ENCODE measurements at places on chromosomes 3 and 15.

DNA sequence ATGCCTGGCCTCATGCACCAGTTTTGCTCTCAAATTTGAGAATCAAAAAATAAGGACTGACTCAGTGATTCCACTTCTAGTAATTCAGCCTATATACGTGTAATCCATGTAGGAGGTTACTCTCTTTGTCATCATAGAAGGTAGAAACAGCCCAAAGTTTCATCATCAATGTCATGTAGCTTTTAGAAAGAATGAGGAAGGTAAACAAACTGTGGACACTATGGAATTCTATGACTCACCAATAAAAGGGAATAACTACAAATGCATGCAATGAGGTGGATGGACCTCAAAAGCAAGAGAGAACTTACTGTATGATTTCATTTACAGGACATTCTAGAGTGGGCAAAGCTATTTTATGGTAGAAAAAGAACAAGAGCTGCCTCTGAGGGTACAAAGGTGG is 93.2 kb upstream of the LRIG1 start:
- DNase-seq, result peak; percentile 90

DNA sequence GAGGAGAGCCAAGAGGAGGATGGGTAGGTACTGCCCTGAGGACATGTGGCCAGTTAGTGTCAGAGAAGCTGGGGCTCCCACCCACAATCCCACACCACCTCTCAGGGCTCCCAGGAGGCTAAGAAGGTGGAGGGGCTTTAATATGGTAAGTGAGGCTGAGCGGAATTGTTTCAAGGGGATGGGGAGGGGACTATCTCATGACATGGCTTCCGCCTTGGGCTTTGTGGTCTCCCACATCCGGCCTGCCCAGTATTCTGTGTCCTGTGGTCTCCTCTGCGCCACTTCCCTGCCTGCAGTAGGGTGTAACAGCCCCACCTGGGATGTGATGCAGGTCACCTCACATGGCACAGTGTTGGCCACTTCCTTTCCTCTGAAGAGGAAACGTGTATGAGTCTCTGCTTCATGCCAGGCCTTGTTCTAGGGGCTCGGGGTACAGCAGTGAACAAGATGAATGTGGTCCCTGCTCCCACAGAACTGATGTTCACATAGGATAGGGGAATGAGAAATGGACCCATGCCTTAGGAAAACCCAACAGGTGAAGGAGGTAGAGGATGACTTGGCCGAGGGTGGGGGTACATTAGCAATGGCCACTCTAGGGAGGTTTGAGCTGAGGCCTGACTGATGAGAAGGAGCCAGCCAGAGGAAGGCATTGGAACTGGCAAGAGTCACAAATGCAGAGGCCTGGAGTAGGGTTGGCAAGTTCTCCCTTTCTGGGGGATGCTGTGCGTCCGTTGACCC is 3.2 kb downstream of the NEIL1 start:
- DNase-seq, result no peak

GRCh38 chr3:156158656-156159295 is 38.4 kb downstream of the KCNAB1 start:
- no peak for DNase-seq

DNA sequence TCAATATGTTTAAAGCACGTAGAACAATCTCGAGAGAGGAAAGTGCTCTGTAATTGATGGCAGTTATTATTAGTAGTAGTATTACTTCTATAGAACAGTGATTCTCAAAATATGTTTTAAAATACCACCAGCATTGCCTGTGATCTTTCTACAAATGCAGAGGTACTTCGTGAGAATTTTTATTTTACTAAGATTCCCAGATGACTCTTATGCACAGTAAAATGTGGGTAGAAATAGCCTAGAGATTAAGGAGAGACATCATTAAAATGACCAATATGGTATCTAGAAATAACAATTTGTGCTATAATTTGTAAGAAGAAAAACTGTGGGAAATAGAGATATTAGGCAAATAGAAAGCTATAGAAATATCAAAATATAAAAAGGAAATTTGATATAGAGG is 157.9 kb downstream of the SUCNR1 start:
- no peak for DNase-seq

DNA sequence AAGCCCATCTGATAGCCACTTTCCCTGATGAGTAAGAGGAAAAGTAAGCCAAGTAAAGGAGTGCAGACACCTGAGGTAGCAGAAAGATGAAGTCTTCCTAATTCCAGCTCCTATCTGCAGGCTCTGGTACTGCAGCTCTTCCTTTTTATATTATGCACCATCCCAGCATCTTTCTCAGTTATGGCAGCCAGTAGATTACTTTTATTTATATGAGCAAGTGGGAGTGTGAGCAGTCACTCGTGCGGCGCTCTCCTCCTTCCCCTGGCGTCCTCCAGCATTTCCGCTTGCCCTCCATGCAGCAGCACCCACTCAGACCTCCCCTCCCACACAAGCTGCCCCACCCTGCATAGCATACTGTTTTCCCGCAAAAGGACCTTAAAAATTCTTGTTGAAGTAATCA is 465.9 kb upstream of the DPPA4 start:
- DNase-seq, result no peak

- peak; percentile 60 for DNase-seq
These were observed 25.0 kb downstream of the CTNNB1 start for GRCh38 chr3:41224120-41224806.

- no peak for DNase-seq
These were observed 800.6 kb upstream of the LMCD1 start for GRCh38 chr3:7700977-7701376.

GRCh38 chr3:38805765-38806386 is 10.1 kb downstream of the SCN10A start:
- peak; percentile 61 for DNase-seq

- DNase-seq, result no peak
These were observed 4.6 kb upstream of the SKIL start for GRCh38 chr3:170352936-170353335.

- no peak for DNase-seq
These were observed 50.3 kb downstream of the HERC1 start for GRCh38 chr15:63783441-63783840.

DNA sequence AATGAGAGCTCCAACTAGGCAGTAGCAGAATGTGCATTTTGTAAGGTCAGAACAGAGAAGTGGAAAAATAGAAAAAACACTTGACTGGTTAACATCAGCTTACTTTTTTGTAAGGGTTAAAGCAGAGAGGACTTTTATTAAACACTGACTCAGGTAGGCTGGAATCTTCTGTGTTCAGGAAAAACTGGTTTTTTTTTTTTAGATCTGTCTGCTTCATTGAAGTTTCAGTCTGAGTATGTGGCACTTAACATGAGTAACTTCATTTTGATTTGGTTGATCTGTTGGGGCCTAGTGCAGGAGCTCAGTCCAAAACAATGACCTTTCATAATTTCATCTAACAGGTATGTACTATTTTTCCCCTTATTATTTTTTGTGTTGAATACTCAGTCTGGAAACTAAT is 141.1 kb downstream of the DOCK3 start:
- no peak for DNase-seq

- peak; percentile 65 for DNase-seq
These were observed 3.3 kb downstream of the TUBGCP5 start for GRCh38 chr15:23035964-23036566.

DNA sequence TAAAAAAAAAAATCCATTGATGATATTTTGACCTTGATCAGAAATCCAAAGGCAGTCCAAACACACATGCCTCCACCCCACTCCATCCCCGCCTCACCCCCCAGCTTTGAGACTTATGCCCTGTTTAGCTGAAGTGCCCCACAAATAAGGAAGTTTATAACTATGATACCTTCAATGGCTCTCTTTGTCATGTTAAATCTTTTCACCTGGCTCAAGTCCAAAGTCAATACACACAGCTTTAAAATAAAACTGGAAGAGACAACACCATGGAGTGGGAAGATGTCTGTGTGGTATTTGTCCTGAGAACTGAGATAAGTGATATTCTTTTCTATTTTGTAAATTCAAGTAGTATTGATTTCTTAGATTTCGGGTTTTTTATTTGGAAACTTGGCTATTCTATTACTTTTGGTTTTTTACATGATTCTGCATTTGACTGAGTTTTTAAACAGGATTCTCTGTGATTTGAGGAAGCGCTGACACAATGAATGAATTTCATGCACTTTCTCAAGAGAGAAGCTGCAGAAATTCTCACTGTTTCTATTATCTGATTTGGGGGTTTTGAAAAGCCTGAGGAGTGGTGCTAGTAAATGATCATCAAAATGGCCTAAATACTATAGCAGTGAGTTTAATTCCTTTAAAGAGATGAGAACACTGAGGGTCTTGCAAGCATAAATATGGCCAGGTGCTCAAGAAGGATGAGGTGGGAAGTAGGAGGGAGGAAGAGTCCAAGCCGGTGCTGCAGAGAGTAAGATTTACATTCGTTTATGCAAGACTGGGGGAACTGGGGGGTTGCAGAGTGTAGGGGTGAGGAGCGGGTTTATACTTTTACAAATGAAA is 5.2 kb downstream of the FOXB1 start:
- no peak for DNase-seq

DNA sequence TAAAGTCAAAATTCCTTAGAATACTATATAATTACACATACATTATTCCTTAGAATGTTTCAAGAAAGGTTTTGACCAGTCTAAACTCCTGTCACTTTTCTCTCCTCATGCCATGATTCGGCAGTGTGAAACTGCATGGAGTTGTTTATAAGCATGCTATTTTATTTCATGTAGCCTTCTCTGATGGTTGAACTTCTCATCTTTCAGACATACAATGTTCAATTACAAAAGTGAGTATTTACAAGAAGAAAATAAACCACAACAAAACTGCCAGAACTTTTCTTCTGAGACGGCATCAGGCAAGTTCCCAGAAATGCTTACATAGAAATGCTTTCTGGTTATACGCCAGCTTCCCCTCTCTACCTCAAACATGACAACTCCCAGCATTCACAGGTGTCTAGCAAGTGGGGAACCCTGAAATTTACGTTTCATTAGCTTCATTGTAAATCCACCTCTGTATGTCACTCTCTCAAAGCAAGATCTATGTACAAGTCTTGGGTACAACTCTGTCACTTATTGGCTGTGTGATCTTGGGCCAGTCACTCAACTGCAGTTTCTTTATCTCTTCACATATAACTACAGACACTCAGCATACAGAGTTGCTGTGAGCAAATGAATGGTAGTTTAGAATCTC is 42.7 kb downstream of the HDGFL3 start:
- DNase-seq, result no peak

- peak; percentile 89 for DNase-seq
These were observed 38.0 kb downstream of the SRPRB start for GRCh38 chr3:133843634-133844033.

- peak; percentile 57 for DNase-seq
These were observed 2.1 kb downstream of the CD47 start for GRCh38 chr3:108088697-108089096.

DNA sequence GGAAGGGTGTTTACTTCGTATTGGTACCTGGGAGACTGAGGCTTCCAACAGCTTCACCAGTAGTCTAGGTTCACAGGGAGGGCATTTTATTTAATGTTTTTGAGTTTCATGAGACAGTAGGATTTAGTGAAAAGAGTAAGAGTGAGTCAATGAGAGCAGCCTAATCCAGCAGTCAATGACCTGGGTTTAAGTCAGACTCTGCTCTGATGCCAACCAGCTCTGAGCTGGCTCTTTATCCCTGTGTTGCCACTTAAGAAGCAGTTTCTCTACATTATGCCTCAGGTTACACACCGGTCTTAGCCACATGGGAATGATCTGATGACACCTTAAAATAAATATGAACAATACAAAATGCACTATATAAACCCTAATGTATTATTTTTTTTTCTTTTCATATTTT is 59.4 kb upstream of the KCNMB2 start:
- no peak for DNase-seq

GRCh38 chr3:88713233-88713691 is 394.2 kb upstream of the EPHA3 start:
- peak; percentile 21 for DNase-seq

DNA sequence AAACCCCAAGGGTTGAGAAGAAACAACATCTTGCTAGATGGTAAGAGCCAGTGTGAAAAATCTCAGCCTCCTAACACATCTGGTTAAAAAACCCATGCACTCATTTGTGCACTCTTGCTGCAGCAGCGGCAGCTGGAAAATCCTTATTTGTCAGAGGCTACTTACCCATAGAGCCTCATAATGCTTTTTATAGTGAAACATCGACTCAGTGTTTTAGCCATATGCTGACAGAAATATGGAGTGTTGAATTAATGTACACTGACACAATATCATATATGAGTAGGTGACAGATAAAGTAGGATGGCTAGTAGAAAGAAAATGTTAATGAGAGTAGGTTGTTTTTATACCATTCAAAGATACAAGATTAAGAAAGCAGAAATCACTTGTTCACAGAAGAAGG is 13.0 kb downstream of the SLC9A9 start:
- DNase-seq, result no peak
